HuH-7 (cell line): ENCODE measurements at places on chromosomes 5 and 9.
A peak's percentile ranks its signal among the peaks of the same experiment; 100 is the strongest.

- DNase-seq, result no peak
Measured at GRCh38 chr5:56060276-56061110, 65.7 kb upstream of the IL6ST start.

GRCh38 chr9:99137225-99137624, 32.3 kb downstream of the TGFBR1 start:
- no peak for DNase-seq

- DNase-seq, result no peak
Measured at GRCh38 chr5:171872666-171873065, 87.0 kb downstream of the SMIM23 start.

DNA sequence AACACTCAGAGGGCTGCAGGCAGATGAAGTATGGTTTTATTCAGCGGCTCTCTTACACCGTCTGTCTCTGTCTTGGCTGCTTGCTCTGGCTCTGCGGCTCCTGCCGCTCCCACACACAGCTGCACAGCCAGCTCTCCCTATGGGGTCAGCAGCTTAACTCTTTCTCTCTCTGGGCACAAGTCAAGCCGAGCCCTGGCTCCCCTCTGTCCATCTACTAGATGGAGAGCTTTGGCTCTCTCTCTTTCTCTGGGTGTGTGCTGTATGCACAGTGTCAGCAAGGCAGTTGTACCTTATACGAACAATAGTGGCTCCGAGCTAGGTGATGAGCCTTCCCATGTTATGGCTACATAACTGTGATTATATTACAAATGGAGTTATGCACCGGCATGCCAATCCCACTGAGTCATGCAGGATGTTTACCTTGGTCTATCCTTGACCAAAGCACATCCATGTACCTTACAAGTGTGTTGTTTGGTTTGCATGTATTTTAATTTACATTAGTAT, 19.3 kb upstream of the PPP2CA start:
- DNase-seq, result no peak

DNA sequence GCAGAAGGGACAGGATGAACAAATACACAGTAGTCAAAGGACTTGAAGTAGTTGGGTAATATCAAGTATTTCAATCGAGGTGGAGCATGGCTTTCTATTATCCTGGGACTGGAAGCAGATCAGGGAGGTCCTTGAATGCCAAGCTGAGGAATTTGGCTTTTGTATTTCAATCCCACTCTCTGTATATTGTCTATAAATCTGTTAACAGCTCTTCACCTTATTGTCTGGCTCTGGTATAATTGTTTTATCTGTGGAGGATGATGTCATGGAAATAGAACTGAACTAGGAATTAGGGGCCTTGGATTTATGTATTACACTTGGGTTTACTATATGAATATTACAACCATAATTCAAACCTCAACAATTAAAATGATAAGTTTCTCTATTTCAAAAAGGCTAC, 6.3 kb upstream of the ADAMTSL1 start:
- DNase-seq, result no peak

DNA sequence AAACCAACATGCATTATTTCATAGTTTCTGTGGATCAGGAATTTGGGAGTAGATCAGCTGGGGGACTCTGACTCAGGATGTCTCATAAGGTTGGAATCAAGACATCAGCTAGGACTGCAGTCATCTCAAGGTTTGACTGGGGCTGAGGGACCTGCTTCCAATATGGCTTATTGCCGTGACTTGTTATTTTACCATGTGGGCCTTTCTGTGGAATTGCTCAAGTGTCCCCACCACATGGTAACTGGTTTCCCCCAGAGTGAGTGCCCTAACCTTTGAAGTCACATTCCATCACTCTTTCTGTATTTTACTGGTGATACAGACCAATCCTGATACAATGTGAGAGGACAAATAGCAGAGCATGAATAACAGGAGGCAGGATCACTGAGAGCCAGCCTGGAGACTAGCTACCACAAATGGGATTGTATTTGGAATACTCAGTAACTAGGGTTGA, 70.2 kb upstream of the ELL2 start:
- DNase-seq, result no peak

GRCh38 chr9:137955586-137955985, 78.0 kb downstream of the CACNA1B start:
- DNase-seq, result no peak

GRCh38 chr5:121885630-121886029, 33.9 kb downstream of the FTMT start:
- DNase-seq, result no peak

- DNase-seq, result no peak
Measured at GRCh38 chr5:162067655-162068411, at the start of gene GABRG2. Gene GABRG2 (plus strand): TSS chr5:162067773. CDS start chr5:162068000, 227 bp downstream.

DNA sequence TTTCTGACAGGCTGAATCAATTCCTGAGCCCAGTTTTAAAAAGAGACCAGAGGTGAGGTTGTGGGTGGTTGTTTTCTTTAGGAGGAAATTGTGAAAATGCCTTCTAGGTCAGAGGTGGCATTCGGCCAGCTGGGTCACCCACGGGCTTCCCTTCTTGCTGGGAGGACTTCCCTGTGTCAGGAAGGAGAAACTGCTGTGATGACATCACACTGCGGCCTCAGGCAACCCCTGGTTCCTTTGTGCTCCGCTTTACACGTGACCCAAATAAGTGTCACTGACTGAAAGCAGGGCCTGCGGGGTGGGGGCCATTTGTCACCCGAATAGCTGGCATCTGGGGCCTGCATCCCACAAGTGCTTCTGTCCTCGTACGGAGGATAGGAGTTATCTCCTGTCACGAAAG, 39.7 kb downstream of the FABP6 start:
- no peak for DNase-seq

- DNase-seq, result peak; percentile 32
Measured at GRCh38 chr9:75088646-75089372, 495 bp downstream of the OSTF1 start.

DNA sequence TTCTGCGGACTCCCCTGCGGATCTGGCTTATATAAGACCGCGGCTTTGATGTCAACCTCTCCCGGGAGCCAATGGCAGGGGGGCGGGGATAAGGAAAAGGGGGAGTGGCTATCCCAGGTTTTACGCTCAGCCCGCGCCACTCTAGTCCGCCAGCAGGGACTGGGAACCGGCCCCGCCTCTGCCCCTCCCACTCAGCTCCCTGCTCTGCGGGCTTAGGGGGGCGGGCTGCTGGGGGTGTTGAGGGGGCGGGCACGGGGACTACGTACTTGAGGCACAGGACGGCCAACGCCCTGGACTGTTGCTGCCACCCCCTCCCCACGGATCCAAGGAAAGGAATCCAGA, at the start of gene HAND1:
TSS of gene HAND1 (minus strand) at position 4 of the 342 bp plus-strand sequence. CDS start 219 bp downstream, outside the sequence.
- DNase-seq, result no peak

GRCh38 chr5:103519550-103519949, 43.0 kb downstream of the NUDT12 start:
- peak; percentile 19 for DNase-seq

GRCh38 chr5:30808996-30809395, 384.5 kb upstream of the CDH6 start:
- no peak for DNase-seq

DNA sequence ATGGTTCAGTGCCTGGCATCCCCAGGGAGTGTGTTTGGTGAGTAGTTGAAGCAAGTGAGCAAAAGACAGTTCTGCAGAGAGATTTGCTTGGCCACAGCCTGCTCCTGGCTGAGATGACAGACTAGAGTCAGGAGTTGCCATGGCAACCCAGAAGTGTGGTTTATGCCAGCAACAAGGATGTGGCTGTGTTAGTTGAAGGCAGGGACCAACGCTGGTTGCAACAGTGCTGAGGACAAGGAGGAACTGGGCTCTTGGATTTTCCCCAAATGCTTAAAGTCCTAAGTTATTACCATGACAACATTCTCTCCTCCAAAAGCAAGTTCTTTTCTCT, 2.7 kb downstream of the NXNL2 start:
- DNase-seq, result no peak

- DNase-seq, result no peak
Measured at GRCh38 chr9:131116281-131117120, 8.9 kb upstream of the NUP214 start.

GRCh38 chr9:13244181-13244580, 35.3 kb downstream of the MPDZ start:
- no peak for DNase-seq

DNA sequence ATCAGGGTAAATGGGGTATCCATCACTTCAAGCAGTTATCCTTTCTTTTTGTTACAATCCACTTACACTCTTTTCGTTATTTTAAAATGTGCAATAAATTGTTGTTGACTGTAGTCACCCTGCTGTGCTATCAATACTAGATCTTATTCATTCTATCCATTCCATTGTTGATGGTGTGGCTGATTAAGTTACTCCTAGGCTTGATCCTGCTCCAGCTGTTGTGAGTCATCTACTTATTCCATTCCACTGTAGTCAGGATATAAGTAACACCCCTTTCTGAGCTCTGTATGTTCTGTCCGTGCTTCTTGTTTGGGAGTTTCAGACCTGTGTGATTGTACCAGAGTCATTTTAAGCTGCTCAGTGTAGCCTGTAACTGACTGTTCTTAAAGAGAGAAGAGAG, 122.5 kb upstream of the RUSC2 start:
- no peak for DNase-seq

GRCh38 chr5:115179394-115180164, 9.9 kb upstream of the TRIM36 start:
- no peak for DNase-seq

DNA sequence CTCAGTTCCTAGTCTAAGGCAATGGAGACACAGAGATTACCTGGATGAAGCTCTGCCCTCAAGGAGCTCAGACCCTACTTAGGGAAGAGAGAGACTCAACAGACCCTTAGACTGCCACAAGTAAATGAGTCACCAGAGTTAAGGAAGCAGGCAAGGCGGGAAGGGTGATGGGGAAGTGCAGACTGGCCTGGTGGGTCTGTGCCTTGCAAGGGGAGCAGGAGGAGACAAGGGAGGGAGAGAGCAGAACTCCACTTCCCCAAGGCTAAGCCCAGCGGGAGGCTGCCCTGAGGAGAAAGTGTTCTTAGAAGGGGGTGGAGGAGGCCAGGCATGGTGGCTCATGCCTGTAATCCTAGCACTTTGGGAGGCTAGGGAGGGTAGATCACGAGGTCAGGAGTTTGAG, 83.7 kb downstream of the HRH2 start:
- DNase-seq, result no peak

DNA sequence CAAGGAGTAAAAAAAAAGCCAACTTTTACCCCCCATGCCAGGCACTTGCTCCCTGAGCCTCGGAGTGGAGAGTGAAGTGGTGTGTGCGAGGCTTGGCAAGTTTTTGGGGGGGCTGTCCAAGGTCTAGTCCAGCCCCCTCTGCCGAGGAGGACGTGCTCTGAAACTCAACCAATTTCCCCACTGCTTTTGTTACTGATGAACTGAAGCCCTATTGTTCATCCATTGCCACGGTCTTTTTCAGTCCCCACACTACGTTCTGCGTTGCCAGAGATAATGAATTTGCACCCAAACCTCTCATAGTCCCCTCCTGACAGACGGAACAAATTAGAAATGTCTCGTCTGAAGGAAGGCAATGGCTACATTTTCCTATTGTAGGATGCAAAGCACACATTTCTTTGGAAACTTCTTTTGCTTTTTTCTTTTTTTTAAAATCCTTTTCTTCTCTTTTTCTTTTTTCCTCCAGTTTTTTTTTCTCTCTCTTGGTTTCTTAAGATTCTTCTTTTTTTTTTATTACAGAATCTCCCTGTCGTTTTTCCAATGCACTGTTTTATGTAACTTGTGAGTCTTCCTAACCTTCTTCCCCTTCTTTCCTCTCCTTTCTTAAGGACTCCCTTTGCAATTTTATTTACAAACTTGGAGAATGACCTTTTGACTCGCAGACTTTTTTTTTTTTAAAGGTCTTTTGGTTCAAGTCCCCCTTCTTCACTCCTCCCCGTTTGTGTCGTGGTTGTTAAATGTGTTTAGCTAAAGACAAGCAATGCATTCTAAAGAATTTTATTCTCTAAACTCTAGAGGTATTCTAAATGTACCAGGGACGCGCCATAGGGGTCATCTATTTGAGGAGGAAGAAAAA, 209.5 kb downstream of the MEF2C start:
- no peak for DNase-seq

GRCh38 chr5:171300358-171300757, 8.7 kb upstream of the TLX3 start:
- no peak for DNase-seq

DNA sequence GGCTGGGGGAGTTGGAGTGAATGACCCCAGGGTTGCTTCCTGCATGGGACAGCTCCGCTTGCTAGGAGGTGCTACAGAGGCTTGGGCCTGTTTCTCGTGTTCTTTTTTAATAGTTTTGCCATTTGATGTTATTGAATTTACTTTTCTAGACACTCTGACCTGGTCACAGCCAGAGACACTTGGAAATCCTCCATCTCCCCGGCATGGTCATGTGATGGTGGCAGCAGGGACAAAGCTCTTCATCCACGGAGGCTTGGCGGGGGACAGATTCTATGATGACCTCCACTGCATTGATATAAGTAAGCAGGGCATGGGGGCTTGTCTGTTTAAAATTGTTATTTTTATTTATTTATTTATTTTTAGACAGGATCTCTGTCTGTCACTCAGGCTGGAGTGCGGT, 13.4 kb downstream of the HSPA5 start:
- no peak for DNase-seq

DNA sequence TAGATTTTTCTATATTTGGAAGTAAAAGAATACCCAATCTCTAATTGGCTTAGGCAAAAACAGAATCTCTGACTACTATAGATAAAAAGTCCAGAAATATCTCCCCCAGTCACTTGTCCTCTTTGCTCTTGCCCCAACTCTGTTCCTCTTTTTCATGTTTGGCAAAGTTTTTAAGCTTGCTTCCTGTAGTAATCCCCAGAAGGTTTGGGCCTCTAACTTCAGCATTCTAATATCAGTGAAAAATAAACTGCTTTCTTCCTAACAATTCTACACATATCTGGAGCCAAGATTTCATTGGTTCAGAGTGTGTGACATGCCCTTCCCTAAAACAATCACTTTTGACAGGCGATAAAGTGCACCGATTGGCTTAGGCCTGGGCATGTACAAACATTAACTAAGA, 1680.3 kb downstream of the MAT2B start:
- DNase-seq, result no peak

GRCh38 chr5:153565822-153566221, 75.4 kb downstream of the GRIA1 start:
- no peak for DNase-seq

- no peak for DNase-seq
Measured at GRCh38 chr9:79637177-79637925, 65.6 kb downstream of the TLE4 start.

GRCh38 chr9:93258818-93259489, 75.0 kb downstream of the WNK2 start:
- no peak for DNase-seq

DNA sequence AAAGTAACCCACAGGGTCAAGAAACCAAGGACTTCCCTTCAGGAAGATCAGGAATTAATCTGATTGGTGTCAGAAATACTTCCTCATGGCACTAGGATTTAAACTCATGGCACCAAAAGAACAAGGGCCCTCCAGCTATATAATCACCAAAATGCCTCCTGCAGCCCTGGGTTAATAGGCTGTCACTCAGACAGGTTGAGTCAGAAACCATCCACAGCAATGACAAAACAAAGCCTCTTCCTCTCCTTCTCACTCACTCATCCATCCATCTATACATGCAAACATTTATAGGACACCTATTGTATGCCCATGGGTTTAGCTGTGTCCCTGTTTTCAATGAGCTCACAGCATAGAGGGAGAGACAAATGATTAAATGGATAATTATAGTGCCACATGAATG, 62.5 kb upstream of the SPOCK1 start:
- no peak for DNase-seq
